Gastroesophageal sphincter (tissue), 4 donors: ENCODE measurements at places on chromosomes 13 and 19.

- ATAC-seq = no peak
Observed at GRCh38 chr13:109602356-109602755, 184.0 kb downstream of the IRS2 start.

DNA sequence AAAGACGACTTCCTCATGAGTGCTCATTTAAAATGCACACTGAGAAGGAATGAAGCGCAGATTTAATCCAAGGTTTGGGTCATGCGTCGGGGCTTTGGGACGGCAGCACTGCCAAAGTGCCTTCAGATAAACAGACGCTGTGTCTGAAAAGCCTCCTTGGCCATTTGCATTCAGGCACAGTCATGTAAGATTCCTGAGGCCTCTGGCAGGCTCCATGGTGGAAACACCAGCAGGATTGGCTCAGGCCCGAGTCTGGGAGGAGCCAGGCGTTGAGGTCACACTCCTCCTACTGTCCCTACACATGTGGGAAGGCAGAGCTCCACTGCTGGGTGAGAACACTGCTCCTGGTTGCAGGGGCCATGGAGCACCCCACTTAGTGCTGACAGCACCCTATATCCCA, 113.3 kb upstream of the KL start:
- peak; percentile 74 for ATAC-seq

DNA sequence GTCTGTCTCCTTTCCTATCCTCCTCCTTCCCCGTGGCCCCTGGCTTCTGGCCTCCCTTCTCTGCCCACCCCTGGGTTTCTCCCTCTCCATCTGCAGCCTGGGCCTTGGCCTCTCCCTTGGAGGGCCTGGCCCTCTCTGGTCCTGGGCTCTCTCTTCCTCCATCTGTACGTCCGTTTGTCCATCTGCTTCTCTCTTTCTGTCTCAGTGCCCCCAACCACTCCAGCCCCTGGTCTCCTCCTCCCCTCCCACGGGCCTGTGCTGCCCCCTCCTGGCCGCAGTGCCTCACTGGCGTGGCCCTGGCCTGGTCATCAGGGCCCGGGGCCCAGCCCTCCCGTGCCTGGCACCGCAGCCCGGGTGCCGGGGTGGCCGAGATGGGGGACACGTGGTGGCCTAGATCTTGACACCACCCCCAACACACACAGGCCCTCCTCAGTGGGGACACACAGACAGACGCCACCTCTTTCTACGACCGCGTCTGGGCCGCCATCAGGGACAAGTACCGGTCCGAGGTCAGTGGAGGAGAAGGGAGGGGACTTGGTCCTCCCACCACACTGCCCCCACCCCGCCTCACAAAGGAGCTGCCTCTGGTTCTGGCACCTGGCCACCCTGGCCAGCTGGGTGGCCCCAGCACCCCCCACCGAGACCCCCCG, 11.3 kb downstream of the PRKCSH start:
- ATAC-seq = peak; percentile 72

DNA sequence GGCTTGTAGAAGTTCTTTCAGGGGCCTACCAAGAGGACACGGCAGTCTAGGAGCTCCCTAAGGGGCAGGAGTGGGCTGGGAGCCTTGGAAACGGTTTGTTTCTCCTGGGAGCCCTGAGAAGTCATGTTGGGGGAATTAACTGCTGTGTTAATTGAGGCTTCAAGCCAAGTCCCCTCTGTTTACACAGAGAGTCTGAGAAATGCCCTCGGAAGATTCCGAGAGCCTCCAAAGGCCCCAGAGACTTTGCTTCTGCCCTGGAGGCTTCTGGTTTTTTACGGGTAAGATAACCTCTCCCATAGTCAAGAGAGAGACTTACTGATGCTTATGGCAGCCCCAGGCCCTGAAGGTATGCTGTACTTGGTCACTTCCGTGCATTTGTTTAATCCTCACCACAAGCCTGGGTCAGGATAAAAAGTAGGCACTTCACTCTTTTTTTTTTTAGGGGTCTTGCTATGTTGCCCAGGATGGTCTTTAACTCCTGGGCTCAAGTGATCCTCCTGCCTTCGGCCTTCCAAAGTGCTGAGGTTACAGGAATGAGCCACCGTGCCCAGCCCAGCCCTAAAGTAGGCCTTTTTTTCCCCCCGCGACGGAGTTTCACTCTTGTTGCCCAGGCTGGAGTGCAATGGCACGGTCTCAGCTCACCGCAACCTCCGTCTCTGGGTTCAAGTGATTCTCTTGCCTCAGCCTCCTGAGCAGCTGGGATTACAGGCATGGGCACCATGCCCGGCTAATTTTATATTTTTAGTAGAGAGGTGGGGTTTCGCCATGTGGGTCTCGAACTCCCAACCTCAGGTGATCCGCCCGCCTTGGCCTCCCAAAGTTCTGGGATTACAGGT, 15.2 kb downstream of the IER2 start:
- no peak for ATAC-seq

GRCh38 chr19:3790941-3791340, 4.8 kb upstream of the MATK start:
- ATAC-seq = no peak

DNA sequence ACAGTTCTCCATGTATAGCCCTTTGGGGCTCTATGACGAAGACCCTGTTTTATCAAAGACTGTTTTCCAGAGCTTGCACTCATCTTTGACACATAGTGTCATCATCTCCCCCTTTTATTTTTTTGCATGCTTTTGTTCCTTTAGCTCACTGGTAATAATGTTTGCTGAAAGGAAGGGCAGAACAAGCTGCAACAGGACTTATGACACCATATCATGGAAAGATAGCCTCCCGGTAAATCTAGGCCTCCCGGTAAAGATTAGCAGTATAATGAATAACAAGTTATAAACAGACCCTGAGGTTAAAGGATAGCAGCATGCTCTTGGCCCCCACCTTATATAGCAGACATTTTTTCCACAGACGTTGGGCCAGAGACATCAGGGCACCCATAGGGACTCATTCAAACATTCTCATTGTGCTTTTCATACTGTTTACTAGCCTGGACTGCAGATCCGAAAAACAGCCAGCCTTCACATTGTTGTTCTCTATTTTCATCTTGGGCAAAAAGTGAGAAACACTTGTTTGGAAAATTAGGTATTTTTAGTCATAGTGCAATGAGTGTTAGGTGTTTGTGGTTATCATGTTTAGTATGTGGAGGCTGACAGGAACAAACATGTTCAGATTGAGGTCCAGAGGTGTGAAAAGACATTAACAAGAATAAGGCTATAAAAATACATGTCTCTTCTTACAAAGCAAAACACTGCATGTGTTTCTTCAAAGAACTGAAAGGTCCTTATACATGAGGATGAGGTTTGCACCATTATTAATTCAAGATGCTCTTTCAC, 136.9 kb upstream of the SPRY2 start:
- ATAC-seq = no peak

GRCh38 chr13:41457589-41458186, 338 bp downstream of the RGCC start:
- no peak for ATAC-seq

DNA sequence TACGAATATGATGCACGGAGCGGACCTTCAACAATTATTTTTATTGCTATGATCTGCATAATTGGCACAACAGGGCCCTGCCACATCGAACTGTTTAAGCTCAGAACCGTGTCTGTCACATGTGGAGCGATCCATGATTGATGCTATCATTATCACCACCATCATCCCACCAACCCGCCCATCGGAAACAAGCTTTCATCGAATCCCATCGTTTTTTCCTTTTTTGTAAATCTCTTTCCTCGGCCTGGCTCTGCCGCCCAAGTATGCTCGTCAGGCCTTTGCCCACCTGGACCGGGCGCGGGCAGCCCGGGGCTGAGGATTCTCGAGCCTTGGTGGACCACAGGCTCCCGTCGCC, 533 bp upstream of the DCAF15 start:
- ATAC-seq = no peak

DNA sequence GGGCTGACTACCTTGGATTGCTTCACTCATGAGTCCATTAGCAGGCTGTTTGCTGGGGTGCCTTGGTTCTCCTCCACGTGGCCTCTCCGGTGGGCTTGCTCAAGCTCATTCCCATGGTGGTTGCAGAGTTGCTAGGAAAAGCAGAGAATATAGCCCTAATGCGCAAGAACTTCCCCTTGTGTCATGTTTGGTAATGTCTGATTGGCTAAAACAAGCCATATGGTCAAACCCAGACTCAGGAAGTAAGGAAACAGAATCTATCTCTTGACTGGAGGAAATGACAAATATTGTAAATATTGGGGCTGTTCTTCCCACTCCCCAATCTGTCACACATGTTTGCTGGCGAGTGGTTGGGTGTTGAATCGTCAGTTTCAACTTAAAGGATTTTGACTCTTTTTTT, 12.1 kb downstream of the NFILZ start:
- ATAC-seq = no peak

DNA sequence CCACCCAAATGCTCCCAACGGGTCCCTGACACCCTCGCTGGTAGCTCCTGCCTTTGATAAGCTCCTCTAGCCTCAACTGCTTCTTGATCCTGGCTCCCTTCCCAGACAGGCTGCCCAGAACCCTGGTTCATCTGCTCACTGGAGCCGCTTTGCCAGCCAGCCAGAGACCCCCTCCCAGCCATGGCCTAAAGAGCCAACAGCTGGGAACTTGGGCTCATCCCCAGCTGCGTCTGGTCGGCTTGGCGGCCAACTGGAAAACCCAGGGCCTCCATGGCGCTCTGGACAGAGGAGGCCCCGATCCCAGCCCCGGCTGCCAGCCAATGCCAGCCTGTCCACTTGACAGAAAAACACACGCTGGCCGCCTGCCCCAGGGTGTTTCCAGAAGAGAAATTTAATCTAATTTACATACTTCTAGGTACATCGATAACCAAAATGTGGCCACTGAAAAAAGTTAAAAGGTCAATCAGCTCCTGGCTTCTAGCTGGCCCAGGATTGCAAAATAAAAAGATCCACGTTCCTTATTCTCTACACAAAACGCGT, 3.0 kb upstream of the AKAP8L start:
- ATAC-seq = no peak

- peak; percentile 50 for ATAC-seq
Observed at GRCh38 chr19:6577476-6578125, 13.3 kb downstream of the CD70 start.

DNA sequence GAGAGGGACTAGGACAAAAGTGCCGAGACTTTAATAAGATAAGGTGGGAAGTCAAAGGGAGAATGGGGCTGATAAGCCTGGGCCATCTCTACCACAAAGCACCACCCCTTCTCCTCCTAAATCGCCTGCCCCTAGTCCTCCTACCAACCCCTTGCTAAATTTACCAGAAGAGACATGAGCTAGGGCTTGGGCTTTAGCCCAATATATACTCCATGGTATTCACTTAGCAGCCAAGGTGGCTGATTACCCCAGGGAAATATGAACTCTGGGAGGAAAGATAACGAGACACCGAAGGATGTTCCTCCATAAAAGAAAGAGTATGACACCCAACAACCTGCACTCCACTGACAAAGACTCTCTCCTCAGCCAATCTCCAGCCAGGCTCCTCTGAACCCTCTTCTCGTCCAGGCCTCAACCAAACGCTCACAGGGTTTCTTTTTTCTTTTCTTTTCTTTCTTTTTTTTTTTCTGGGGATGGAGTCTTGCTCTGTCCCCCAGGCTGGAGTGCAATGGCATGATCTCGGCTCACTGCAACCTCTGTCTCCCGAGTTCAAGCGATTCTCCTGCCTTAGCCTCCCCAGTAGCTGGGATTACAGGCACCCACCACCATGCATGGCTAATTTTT, 610.2 kb downstream of the UQCRFS1 start:
- no peak for ATAC-seq

GRCh38 chr13:112720251-112720650, 30.4 kb downstream of the ATP11A start:
- ATAC-seq = no peak

GRCh38 chr13:44583137-44583536, 7.0 kb upstream of the TSC22D1 start:
- no peak for ATAC-seq

GRCh38 chr19:47613165-47614020, 4.5 kb downstream of the BICRA start:
- no peak for ATAC-seq

GRCh38 chr13:25821776-25822175, 230.0 kb downstream of the SHISA2 start:
- ATAC-seq = no peak

DNA sequence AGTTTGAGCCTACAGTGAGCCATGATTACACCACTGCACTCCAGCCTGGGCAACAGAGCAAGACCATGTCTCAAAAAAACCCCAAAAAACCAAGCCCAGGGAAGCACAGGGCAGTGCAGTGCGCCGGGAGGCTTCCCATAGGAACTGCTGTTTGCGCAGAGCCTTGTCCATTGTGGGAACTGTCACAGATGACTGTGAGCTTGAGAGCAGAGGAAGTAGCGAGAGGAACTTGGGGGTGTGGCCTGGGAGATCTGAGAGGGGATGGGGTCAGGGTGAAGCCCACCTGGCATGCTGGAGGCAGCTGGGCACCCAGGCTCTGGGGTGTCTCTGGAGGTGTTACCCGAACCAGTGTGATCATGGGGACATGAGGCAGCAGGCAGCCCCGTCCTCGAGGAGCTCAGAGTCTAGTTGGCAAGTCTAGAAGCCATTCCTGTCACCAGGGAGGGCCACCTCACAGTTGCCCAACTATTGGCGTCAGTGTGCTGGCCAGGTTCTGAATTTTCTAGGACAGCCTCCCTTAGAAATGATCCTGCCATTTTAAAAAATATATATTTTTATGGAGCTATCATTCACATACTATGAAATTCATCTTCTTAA, 10.4 kb downstream of the KDM4B start:
- ATAC-seq = no peak

DNA sequence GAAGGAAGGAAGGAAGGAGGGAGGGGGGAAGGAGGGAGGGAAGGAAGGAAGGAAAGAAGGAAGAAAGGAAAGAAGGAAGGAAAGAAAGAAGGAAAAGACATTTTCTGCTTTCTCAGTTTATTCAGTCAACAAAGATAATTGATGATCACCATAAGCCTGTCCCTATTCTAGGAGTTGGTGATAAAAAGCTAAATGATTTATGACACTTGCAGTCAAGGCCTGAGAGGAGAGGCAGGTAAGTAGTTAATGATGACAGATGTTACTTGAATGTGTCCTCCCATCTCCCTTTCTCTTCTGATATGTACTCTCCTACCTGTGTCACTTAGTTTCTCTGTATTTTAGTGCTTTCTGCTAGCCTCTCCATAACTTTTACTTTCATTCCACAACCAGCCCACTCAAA, 141.3 kb downstream of the SLITRK6 start:
- no peak for ATAC-seq

GRCh38 chr13:53201454-53202225, 173.0 kb downstream of the OLFM4 start:
- ATAC-seq = peak; percentile 41

DNA sequence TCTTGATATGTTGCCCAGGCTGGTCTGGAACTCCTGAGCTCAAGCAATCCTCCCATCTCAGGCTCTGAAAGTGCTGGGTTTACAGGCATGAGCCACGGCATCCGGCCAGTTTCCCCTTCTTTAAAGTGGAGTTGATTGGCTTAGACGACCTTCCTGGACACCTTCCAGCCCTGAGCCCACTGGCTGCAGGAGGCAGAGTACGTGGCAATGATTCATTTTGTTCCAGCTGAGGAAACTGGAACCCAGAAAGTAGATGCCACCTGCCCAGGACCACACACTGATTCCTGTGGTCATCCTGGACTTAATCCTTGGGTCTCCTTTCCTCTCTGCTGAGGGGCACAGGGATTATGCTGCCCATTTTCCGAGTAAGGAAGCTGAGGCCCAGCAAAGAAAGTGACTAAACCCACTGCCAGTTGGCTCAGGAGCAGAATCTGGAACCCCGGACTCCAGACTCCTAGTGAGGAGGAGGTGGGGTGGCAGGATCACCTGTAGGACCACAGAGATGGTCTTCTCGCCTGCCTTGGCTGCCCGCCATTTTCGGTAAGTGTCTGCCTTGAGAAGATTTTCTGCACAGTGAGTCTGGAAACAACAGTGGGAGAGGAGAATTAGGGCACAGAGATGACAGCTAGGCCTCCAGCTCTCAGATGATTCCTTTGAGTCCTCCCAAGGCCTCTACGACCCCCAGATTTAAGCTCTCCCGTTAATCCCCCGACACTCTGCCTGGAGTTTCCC, 737 bp downstream of the XRCC1 start:
- no peak for ATAC-seq
